Mucosa of gallbladder (tissue), 1 donor: ENCODE measurements at places on chromosomes 3 and 15.
A peak's percentile ranks its signal among the peaks of the same experiment; 100 is the strongest.

- no peak for DNase-seq
Measured at GRCh38 chr15:76793162-76793561, 112.0 kb downstream of the SCAPER start.

DNA sequence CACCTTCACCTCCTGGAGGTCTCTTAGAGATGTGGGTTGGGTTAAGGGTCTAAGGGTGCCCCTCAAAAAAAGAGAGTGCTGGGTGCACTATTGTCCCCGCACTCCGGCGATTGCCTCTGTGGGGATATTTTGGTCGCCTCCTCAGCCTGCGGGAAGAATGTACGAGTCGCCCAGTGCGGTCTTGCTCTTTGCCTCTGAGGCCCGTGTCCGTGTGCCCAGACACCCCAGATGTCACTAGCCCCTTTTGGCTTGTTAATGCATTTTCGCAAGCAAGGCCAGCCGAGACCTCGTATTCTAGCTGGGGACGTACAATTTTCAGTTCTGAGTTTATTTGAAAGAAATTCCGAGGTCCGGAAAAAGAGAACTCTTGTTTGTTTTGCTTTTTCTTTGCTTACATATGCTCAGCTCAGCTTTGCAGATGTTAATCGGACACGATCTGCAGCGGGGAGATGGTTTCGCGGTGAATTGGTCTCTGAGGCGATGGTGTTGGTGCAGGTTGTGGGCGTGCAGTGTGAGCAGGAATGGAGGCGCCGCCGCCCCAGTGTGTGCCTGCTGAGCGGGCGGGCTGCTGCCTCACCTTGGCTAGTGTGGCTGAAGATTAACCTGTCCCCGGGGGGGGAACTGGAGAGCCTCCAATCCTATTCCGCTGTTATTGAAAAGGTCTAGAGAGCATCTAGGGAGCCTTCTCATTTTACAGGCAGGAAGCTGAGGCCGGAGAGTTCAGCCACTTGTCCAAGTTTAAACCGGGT lies 1.4 kb downstream of the ST6GAL1 start:
- DNase-seq = peak; percentile 63

DNA sequence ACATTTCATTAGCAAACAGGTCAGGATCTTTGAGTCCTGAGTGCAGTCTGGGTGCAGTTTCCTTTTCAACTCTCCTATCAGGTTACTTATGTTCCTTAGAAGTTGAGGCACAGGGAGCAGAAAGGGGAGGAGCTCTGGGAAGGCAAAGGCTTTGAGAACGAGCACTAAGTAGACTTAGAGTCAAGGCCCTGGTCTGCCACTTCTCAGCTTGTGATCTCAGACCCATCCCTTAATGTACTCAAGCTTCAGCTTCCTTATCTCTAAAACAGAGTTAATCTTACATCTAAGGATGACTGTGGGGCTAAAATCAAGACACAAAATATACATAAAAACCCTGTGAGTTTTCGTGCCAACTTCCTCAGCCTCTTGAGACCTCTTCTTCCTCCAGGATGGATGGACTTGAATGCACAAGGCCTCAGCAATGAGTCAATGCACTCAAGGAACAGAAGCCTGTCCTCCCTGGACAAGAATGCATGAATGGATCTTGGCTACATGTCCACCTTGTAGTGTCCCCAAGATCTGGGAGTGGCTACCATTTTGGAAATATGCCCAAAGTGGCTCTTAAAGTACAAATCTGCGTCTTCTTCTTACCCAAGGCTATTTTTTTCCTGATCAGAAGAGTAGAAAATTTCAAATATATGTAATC lies 105.1 kb downstream of the WDR76 start:
- no peak for DNase-seq

GRCh38 chr3:142844339-142844977 lies 44.4 kb downstream of the PCOLCE2 start:
- no peak for DNase-seq

DNA sequence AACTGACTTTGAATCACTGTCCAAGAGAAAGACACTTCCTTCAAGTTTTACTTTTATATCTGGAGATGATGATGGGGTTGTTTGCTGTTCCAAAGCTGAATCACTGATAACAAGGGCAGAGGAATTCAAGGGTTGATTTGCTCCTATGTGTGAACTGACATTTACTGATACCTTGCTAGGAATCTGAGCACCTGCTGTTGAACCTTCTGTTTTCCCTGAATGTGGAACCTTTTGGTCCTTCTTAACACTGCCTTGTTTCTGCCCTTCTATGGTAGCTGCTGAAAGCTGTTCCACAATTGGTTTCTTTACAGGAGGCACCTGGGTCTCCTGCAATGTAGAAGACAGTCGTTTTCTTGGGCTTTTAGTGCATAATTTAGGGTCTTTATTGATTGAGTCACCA lies 102.0 kb upstream of the NEDD4 start:
- no peak for DNase-seq

GRCh38 chr3:27840807-27841594 lies 118.9 kb upstream of the EOMES start:
- peak; percentile 75 for DNase-seq

- no peak for DNase-seq
Measured at GRCh38 chr3:96677156-96677555, 137.2 kb upstream of the EPHA6 start.

DNA sequence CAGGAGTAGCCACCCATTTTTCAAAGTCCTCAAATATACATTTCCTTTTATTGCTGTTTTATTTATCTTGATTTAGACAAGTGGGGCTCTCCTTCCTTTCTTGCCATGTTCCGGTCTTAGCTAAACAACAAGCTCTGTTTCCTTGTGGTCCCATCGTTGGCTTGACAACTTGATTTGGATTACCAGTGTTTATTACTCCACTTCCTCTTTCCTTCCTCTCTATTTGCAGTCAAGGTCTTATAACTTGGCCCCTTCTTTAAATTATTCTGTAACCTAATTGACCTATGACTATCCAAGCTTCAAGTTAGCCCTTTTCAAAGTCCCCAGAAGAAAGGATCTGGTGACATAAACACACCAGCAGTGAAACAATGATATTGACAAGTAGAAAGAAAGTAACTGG lies 130.6 kb upstream of the STT3B start:
- no peak for DNase-seq

GRCh38 chr3:172946061-172946460 lies 195.0 kb downstream of the SPATA16 start:
- no peak for DNase-seq

- DNase-seq = no peak
Measured at GRCh38 chr3:33795856-33796536, 2.4 kb upstream of the PDCD6IP start.

DNA sequence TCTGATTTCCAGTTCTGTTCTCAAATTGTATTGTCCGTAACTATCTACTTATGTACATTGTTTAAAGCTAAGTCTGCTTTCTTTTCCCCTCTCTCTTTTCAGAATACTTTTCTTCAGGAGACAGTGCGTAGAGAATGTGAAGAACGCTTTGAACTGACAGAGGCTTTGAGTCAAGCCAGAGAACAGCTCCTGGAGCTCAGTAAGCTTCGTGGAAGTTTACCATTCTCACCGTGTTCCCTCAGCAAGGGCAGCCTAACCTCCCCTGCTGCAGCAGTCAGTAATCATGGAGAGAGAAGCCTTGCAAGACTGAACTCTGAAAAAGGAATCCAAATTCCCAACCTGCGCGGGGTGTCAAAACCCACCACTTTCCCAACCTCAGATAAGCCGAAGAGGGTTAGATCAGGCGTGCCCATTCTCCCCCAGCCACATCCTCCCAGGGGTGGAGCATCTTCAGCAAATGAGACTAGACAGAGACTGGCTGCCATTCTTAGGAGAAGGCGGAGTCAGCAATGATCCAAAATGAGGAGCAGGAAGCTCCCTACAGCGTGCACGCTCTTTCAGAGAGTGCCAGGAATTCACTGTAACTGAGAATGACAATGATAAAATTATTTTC lies 114.6 kb downstream of the CCNL1 start:
- DNase-seq = no peak
